NCI-H446 treated with DMSO at 0.1 percent for 48 hours (cell line): ENCODE measurements at places on chromosomes 6 and 20.

GRCh38 chr6:39896701-39897100 lies 37.6 kb downstream of the MOCS1 start:
- no peak for DNase-seq

DNA sequence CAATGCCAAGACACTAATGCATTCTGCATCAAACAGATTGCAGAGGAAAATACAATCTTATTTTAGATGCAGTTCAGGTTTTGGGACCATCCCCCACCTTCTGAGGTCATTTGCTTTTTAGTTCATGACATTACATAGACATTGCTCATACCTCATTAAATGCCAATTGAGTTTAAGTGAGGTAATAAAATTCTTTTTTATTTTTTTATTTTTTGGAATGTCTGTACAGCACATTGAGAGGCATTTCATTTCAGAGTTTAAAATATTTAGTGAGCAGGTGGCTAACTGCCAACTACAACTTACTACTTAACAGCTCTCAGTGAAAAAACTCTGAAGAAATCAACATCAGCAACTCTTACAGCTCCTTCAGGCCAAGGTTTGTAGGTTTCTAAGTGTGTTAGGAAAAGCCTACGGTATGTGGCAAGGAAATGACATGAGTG lies 482.2 kb upstream of the RNF217 start:
- no peak for DNase-seq

DNA sequence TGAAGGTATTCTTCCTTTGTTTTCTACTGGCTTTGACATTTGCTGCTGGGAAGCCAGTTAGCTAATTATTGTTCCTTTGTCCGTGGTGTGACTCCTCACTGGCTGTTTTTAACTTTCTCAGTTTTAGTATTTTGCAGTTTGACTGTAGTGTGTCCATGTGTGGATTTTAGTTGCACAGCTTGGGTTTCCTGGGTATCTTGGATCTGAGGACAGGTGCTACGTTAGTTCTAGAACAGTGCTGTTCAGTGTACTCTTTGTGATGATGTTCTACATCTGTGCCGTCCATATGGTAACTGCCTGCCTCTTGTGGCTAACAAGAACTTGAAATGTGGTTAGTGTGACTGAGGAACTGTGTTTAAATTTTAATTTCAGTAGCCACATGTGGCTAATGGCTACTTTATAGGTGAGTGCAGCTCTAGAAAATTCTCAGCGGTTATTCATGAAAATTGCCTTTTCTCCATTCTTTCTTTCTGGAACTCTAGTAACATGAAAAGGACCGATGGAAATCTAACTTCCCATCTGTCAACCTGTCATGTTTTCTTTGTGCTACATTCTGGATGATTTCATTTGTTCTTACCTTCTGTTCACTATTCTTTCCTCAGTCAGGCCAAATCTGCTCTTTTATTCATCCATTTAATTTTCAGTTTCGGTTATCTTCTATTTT lies 7.4 kb downstream of the SNX9 start:
- DNase-seq: peak; percentile 70

- DNase-seq: no peak
Observed at GRCh38 chr20:37697314-37697713, 3.5 kb downstream of the CTNNBL1 start.

DNA sequence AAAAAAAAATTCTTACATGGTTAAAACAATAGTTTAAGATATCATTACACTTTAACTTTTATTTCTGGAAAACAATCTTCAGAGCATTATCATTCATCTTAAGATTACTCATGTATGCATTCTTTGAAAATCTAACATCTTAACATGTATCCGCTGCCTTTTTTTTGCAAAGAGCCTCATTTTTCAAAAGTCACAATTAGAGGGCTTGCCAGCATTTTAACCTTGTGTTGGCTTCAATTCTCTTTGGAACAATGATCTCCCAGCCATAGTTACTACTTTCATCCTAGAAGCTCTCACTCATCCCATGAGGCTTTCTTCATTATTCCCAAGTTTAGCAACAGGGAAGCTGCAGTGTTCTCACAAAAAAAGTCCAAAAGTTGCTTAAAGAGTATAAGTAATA lies 330.8 kb downstream of the BCKDHB start:
- no peak for DNase-seq

DNA sequence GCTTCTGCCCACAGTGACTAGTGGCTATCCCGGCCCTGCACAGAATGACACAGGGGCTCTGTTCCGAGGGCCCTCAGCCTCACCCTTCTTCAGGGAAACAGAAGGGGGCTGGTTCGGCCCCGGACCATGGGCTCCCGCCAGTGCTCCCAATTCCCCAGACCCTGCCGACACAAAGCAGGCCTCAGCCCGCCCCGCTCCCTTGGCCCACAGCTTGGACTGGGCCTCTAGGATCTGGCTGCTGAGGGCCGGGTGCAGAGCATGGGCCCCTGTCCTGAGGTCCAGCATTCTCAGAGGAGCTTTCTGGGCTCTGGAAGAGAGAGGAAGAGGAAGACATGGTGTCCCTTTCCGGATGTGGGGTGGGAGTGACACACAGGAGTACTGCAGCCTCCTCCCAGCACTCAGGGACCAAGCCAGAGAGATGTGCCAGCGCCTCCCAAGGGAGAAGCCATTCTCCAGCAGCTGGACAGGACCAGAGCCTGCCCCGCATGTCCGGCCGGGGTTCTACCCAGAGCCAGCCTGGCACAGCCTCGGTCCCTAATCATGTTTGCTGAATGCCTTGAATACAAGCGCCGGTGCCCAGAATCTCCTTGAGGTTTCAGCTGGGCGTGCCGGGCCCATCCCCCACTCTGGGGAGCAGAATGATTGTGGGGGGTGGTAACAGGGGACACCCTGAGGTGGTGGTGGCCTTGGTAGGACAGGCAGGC lies 23.9 kb downstream of the C20orf203 start:
- no peak for DNase-seq

DNA sequence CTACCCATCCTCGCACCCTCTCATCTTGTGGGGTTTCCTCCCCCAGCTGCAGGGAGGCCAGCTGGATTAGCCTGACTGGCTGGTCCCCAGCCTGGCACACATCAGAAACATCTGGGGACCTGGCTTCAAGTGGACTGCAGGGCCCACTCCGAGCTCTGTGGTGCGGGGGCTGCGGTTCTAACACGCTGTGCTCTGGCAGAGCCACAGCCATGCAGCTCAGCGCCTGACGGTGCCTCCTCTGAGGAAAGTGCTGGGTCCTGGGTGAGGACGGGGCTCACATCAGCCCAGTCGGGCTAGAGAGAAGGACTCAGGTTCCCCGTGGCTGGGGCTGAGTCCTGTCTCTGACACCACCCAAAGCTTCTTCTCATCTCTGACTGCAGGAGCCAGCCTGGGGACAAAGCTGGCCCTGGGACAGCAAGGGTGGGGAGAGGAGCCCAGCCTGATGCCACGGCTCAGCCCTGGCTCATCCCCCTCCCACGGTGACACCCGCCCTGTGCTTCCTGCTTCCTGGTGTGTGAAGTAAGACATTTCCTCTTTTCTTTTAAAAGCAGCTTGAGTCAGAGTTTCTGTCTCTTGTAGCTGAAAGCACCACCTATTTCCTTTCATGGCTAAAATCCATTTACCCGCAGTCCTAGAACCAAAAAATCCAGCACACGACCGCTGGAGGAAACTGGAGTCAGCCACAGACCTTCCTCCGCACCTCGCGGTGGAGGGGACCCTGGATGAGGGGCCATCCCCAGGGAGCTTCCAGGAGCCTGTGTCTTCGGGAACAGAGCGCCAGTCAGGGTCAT lies 127.4 kb upstream of the AFDN start:
- DNase-seq: no peak

GRCh38 chr6:17493286-17493685 lies 99.9 kb downstream of the CAP2 start:
- peak; percentile 53 for DNase-seq

DNA sequence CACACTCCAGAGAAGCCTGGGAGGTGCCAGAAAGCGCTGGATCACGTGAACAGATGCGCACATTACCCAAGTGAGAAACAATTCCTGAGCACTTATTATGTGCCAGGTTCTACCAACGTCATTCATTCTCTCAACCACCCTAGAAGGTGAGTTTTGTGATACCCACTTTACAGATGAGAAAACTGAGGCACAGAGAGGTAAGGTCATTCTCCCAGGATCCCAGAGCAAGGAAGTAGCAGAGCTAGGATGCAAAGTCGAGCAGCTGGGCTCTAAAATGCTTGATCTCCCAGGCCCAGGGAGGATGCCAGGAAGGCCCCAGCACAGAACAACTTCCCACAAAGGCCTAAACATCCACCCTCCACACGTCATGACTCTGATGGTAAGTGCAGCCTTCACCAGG lies 85.6 kb downstream of the PREX1 start:
- DNase-seq: no peak

- DNase-seq: no peak
Observed at GRCh38 chr20:36408219-36408618, 102.1 kb downstream of the DLGAP4 start.

- no peak for DNase-seq
Observed at GRCh38 chr20:55596431-55596830, 408.9 kb downstream of the CBLN4 start.

DNA sequence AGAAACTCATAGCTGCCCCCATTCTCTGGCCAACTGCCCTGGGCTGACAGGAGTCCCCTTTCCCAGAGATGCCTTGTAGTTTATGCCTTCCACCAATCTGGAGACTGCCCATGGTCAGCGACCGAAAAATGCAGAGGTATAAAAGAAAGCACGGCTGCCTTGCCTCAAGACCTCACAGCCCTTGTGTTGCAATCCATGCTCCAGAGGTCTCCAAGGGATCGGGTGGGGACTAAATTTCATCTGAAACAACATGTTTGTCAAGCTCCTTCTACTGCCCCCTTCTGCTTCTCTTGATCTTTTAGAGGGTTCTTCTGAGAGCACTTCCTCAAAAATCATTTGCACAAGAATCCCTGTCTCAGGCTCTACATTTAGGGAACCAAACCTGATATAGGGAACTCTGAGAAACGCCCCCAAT lies 128.8 kb downstream of the PLCB1 start:
- DNase-seq: no peak

DNA sequence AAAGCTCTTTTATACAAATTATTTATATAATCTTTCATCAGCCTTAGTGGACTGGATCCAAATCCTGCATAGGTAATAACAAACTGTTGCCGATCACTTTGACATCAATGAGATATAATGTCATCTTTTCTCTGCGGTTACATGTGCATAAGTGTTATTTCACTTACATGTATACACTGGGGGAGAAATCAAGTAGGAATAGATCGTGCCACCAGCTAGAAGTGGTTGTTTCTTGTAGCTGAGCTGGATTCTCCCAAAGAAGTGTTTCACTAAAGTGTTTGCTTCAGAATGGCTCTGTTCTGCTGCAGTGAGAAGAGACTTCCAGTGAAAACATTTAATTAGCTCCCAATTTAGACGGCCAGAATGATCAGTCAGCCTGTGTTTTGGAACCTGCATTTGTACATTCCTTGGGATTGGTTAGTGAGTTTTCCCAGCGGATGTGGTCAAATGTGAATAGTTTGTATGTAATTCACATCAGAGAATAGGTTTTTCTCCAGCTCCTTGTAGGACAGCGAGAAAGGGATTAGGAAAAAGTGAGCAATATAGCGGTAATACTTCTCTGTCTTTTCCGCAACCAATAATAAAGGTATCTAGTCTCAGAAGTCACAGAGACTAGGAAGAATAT lies 163.1 kb upstream of the CCN2 start:
- DNase-seq: no peak

DNA sequence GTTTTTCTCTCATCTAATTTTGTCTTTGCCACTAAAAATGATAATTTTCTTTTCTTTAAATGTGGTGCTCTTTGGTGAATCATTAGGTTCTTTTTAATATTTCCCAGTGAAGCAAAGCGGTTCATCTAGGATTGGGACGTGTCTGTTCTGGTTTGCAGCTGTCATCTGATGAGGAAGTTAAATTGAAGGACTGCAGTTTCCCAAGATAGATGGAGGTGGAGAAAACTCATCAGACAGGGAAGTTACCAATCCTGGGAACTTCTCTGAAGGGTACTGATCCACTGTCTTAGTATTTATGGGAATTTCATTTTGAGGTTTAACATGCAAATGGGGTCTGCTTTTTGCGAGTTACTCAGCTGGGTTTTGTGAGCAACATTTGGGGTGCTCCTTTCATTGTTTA lies 2.4 kb upstream of the AARS2 start:
- no peak for DNase-seq

GRCh38 chr20:16898433-16898832 lies 150.3 kb downstream of the OTOR start:
- DNase-seq: no peak

DNA sequence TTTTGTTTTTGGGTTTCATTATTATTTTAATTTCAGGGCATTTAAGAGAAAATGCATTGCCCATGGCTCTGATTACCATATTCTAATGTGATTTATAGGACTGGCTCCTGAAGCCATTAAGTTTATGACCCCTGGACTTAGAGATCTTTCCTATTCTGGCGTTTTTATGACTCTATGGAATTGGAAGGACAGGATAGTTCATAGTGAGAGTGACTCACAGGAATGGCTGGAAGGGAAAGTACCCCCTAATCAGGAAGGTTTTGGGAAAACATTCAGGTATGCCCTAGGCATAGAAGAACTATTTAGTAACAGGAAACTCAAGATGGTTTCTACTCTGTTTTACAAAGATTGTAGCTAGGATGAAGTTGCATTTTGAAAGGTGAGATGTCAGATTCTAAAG lies 108.6 kb upstream of the SLC2A12 start:
- DNase-seq: no peak

GRCh38 chr6:41791305-41791704 lies 3.8 kb downstream of the TOMM6 start:
- DNase-seq: no peak

- no peak for DNase-seq
Observed at GRCh38 chr6:156944412-156944811, 167.2 kb downstream of the ARID1B start.

DNA sequence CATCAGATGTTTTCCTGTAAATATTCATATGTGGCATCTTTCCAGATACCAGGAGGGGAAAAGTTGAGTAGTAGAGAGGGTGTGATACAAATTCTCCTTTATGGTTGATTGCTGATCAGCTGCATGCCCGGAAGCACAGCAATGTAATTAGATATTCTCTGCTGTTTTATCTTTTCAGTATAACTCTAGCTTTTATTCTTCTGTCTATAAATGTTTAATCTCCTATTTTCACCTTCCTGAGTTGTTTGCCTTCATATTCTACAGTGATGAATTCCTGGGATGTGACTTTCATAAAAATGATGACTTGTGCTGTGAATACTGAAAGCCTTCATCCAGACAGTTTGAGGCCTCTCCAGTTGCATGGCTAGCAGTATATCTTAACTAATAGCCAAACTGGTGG lies 53.7 kb downstream of the SH3BGRL2 start:
- no peak for DNase-seq

DNA sequence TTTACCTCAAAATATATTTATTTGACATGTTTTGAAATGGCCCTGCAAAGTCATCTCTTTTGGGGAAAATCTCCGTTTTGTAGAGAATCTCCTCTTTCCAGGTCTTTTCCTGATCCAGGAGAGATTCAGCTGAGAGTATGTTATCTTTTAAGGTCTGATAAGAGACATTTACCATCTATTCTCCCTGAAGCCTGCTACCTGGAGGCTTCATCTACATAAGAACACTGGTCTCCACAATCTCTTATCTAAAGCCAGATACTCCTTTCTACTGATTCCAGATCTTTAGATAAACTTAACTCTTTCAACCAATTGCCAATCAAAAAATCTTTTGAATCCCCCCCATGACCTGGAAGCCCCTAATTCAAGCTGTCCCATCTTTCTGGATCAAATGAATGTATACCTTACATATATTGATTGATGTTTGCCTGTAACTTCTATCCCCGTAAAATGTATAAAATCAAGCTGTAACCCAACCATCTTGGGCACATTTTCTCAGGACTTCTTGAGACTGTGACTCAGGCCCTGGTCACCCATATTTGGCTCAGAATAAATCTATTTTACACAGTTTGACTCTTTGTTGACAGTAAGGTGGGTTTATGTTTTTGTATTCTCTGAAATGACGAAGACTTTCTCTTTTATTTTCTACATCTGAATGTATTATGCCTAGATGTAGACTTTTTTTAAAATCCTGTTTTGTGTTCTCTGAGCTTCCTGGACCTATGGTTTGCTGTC lies 95.5 kb downstream of the ECT2L start:
- no peak for DNase-seq
